Thyroid gland (tissue), 4 donors: ENCODE measurements at places on chromosomes 16 and 17. TPM values are rescaled to one million over a fixed set of nuclear protein-coding genes. Genes with fewer than 3 reads are reported as not detected.
A peak's percentile ranks its signal among the peaks of the same experiment; 100 is the strongest.

The ENPP7 gene
- total RNA-seq = not detected

- DNase-seq = no peak
- no peak overlapping the region for H3K4me3 ChIP-seq
- H3K4me1 ChIP-seq = no peaks in the 10 kb centered on the region
- H3K36me3 ChIP-seq = no peaks in the 10 kb centered on the region
- H3K27ac ChIP-seq = no peak overlapping the region
Measured at GRCh38 chr16:68636818-68637217, 8.3 kb upstream of the CDH3 start.

GRCh38 chr17:303168-303567 is 49.4 kb downstream of the RPH3AL start:
- no peak overlapping the region for H3K4me3 ChIP-seq
- no peaks in the 10 kb centered on the region for H3K27me3 ChIP-seq
- H3K27ac ChIP-seq = no peak overlapping the region
- DNase-seq = no peak

GRCh38 chr17:73614256-73614655 is 30.0 kb downstream of the SDK2 start:
- no peak for DNase-seq
- no peaks in the 10 kb centered on the region for H3K27me3 ChIP-seq
- no peak overlapping the region for H3K27ac ChIP-seq
- no peaks in the 10 kb centered on the region for H3K36me3 ChIP-seq

The TBKBP1 gene
- 8.2 TPM for total RNA-seq

DNA sequence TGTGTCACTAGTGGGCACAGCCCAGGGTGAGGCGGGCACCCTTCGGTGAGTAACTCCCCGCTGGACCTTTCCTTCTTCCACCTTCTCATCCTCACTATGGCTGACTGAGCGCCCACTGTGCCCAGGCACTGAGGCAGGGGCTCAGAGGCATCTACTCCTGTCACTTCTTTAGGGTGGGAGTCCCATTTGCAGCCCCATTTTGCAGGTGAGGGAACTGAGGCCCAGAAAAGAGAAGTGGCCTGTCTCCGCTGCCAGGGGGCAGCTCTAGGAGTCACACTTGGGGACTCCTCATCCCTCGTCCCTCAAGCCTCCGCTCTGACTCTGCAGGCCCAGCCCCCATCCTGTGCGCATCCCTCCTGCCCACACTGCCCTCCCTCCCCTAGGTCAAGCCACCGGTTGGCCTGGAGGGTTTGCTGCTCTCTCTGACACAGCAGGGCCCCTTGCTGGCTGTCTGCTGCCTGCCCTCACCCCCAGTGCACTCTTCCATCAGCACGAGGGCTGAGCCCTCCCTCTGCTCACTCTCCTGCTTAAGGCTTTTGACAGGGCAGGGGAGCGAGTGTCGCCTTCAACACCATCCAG is 62.4 kb downstream of the CNGB1 start:
- DNase-seq = no peak
- no peak overlapping the region for H3K4me3 ChIP-seq
- H3K36me3 ChIP-seq = no peaks in the 10 kb centered on the region
- peaks cover 4% of the 10 kb centered on the region for H3K4me1 ChIP-seq
- H3K27me3 ChIP-seq = no peaks in the 10 kb centered on the region
- H3K27ac ChIP-seq = no peak overlapping the region

The FLOT2 gene
- total RNA-seq = 75.0 TPM

The CMTM2 gene
- total RNA-seq = not detected

DNA sequence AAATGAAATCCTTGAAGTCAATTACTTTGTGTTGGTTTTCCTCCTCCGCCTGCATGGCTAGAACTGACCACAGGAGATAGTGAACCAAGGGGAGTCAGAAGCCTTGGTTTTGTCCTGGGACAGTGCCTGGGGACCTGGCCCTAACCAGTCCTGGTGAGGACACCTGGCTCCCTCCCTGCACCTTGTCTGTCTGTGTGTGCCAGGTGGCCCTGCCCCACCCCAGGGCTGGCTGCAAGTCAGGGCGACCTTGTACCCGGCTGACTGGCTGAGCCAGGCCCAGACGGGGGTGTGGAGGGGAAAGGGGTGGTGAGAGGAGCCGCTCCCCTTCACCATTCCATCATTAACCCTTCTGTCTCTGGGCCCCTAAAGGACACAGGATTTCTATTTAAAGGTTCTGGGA is 3.4 kb downstream of the RAPGEFL1 start:
- H3K36me3 ChIP-seq = no peaks in the 10 kb centered on the region
- H3K27me3 ChIP-seq = no peaks in the 10 kb centered on the region
- peaks cover 19% of the 10 kb centered on the region for H3K4me1 ChIP-seq
- DNase-seq = no peak
- no peak overlapping the region for H3K27ac ChIP-seq
- no peak overlapping the region for H3K4me3 ChIP-seq

- H3K4me1 ChIP-seq = peaks cover 44% of the 10 kb centered on the region
- peak overlapping the region; percentile 85 for H3K27ac ChIP-seq
- no peak overlapping the region for H3K4me3 ChIP-seq
- H3K27me3 ChIP-seq = no peaks in the 10 kb centered on the region
Measured at GRCh38 chr17:74295625-74296547, 21.9 kb downstream of the DNAI2 start.

GRCh38 chr16:83336603-83337002 is 471.2 kb upstream of the HSBP1 start:
- H3K4me3 ChIP-seq = no peak overlapping the region
- no peak for DNase-seq
- no peaks in the 10 kb centered on the region for H3K36me3 ChIP-seq
- H3K27me3 ChIP-seq = no peaks in the 10 kb centered on the region

DNA sequence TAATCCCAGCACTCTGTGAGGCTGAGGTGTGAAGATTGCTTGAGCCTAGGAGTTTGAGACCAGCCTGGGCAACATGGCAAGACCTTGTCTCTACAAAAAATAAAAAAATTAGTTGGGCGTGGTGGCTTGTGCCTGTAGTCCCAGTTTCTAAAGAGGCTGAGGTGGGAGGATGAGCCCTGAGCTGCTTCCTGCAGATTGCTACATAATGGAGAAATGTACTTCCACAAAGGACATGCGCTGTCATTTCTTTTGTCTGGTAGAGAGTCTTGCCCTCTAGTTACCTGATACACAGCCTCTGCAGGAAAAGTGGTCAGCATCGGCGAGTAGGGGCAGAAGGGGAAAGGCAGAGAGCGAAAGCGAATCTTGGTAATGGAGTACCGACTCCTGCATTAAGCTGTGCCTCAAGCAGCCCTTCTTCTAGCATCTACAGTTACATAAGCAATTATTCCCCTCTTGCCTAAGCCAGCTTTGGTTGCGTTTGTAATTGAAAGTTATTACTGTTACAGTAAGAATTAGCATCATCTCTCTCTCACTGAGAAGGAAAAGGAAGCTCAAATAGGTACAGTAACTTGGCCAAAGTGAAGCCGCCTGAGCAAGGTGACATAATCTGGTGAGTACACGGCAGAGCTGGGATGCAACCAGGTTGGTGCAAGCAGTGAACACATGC is 18.5 kb upstream of the GGA2 start:
- H3K27me3 ChIP-seq = no peaks in the 10 kb centered on the region
- H3K4me3 ChIP-seq = no peak overlapping the region
- H3K4me1 ChIP-seq = no peaks in the 10 kb centered on the region
- no peak for DNase-seq

- peaks cover 4% of the 10 kb centered on the region for H3K4me1 ChIP-seq
- H3K36me3 ChIP-seq = no peaks in the 10 kb centered on the region
- H3K4me3 ChIP-seq = no peak overlapping the region
- DNase-seq = no peak
- no peaks in the 10 kb centered on the region for H3K27me3 ChIP-seq
Measured at GRCh38 chr17:44167181-44167861, 3.2 kb upstream of the ASB16 start.

- H3K27me3 ChIP-seq = no peaks in the 10 kb centered on the region
- peaks cover 40% of the 10 kb centered on the region for H3K4me1 ChIP-seq
- peak overlapping the region; percentile 47 for H3K27ac ChIP-seq
- no peaks in the 10 kb centered on the region for H3K36me3 ChIP-seq
- H3K4me3 ChIP-seq = peak overlapping the region; percentile 64
- DNase-seq = peak; percentile 27
Measured at GRCh38 chr17:1561420-1562175, 994 bp downstream of the PITPNA start.

DNA sequence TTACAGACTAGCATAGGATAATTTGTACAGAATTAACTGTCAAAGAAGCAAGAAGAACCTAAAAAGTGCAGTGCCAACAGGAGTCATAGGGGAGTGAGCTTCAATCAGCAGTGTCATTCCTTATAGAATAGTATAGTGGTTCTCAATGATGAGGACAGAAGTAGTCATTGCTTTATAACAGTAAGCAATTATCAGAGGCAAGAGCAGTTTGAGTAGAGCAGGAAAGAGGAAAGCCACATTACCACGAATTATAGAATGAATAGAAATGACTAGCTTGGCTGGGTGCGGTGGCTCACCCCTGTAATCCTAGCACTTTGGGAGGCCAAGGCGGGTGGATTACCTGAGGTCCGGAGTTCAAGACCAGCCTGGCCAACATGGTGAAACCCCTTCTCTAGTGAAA is 209.7 kb upstream of the TBX2 start:
- H3K4me3 ChIP-seq = no peak overlapping the region
- peaks cover 12% of the 10 kb centered on the region for H3K4me1 ChIP-seq
- H3K27ac ChIP-seq = no peak overlapping the region
- H3K27me3 ChIP-seq = no peaks in the 10 kb centered on the region

GRCh38 chr16:67283039-67283825 is 3.9 kb downstream of the PLEKHG4 start:
- peaks cover 11% of the 10 kb centered on the region for H3K4me1 ChIP-seq
- H3K36me3 ChIP-seq = no peaks in the 10 kb centered on the region
- H3K27ac ChIP-seq = no peak overlapping the region
- H3K27me3 ChIP-seq = no peaks in the 10 kb centered on the region

The KCNAB3 gene
- 0.93 TPM for total RNA-seq

DNA sequence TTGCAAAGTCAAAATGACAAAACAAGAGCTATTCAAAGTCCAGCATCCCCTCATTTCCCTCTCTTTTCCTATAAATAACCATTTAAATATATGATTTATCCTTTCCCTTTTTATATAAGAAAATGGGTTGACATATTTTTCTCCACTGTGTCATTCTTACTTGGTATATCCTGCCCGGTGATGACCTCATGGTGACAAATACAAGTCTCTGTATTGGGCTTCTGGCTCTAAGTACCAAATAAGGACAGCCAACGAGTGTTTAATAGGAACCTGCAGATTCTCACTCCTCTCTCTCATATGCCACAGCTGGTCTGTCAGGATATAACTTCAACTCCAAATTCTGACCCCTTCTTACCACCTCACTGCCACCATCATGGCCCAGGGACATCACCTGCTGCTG is 25.5 kb upstream of the CBLN1 start:
- peaks cover 4% of the 10 kb centered on the region for H3K27me3 ChIP-seq
- H3K27ac ChIP-seq = no peak overlapping the region
- no peak overlapping the region for H3K4me3 ChIP-seq
- H3K36me3 ChIP-seq = no peaks in the 10 kb centered on the region
- no peaks in the 10 kb centered on the region for H3K4me1 ChIP-seq

- peaks cover 60% of the 10 kb centered on the region for H3K36me3 ChIP-seq
- no peak for DNase-seq
- H3K4me1 ChIP-seq = peaks cover 20% of the 10 kb centered on the region
Measured at GRCh38 chr16:70529051-70529777, 5.6 kb downstream of the SF3B3 start.

The OR2C1 gene
- total RNA-seq = 2.0 TPM

DNA sequence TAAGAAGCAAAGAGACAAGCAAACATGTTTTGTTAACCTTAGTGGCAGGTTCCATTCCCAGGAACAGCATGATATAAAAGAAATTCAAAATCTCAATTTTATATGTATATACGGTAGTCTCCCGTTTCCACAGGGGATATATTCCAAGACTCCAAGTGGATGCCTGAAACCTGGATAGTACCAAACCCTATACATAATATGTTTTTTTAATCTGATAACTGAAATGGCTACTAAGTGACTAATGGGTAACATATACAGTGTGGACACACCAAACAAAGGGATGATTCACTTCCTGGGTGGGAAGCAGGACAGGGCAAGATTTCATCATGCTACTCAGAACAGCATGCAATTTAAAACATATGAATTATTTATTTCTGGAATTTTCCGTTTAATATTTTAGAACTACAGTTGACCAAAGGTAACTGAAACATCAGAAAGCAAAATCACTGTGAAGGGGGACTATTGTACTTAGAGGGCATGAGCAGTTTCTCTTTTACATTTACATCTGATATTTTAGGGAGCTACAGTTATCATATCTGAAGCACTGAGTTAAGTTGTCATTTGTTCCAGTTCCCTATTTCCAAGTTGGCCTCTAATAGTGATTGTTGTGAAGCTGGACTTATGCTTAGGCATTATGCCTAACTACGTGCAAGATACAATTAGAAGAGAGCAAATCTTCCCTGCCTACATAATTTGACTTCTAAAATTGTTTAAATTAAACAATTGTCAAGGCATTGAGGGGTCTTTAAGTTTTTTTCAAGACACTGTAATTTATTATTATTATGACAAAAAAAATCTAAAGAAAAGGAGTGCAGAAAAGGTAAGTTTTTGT is 34.1 kb upstream of the ABCA6 start:
- H3K4me1 ChIP-seq = no peaks in the 10 kb centered on the region
- DNase-seq = no peak
- H3K36me3 ChIP-seq = no peaks in the 10 kb centered on the region
- no peak overlapping the region for H3K27ac ChIP-seq
- no peaks in the 10 kb centered on the region for H3K27me3 ChIP-seq
- H3K4me3 ChIP-seq = no peak overlapping the region

DNA sequence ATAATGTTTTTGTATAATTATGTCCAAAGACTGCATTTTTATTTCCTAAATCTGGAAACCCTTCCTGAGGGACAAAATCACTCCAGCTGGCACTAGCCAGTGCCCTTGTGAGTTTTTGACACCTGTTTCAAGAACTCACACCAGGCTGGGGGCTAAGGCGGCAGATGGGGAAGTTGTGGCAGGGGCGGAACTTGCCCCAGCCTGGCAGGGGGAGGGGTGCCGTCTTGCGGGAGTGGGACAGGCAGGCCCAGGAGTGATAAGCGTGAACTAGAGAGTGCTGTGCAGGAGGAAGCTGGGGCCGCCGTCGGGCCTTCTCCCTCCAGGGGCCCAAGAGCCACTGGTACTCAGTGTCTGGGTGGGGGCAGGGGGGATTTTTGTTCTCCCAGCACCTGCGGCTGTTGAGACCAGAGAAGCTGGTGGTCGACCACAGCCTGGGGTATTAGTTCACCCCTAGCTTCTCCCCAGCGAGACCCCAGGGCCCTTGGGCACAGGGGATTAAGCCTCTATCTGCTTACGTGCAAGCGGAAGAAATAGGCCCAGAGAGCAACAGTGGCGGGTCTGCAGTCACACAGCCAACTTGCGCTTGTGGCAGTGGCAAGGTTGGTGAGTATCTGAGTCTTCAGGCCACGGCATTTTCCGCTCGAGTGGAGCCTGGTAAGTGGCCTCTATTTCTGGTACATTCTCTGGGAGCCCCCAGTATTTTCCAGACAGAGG is 40.2 kb upstream of the PLCG2 start:
- no peak overlapping the region for H3K27ac ChIP-seq
- no peaks in the 10 kb centered on the region for H3K36me3 ChIP-seq
- H3K4me1 ChIP-seq = peaks cover 5% of the 10 kb centered on the region
- DNase-seq = no peak
- no peaks in the 10 kb centered on the region for H3K27me3 ChIP-seq

The HSPB9 gene
- not detected for total RNA-seq

- H3K4me3 ChIP-seq = no peak overlapping the region
- H3K27ac ChIP-seq = peak overlapping the region; percentile 13
- no peak for DNase-seq
- H3K4me1 ChIP-seq = peaks cover 37% of the 10 kb centered on the region
Measured at GRCh38 chr16:20853143-20853542, 46.8 kb downstream of the REXO5 start.
